ENCODE measurements at places on chromosomes 2 and 18.

GRCh38 chr2:241771286-241772062, 5.1 kb upstream of the GAL3ST2 start:
- DNase-seq, result no peak

- DNase-seq, result no peak
These were observed 19.8 kb downstream of the SPIRE1 start for GRCh38 chr18:12637901-12638643.

GRCh38 chr18:23438608-23439366, 14.3 kb upstream of the RIOK3 start:
- DNase-seq, result no peak

DNA sequence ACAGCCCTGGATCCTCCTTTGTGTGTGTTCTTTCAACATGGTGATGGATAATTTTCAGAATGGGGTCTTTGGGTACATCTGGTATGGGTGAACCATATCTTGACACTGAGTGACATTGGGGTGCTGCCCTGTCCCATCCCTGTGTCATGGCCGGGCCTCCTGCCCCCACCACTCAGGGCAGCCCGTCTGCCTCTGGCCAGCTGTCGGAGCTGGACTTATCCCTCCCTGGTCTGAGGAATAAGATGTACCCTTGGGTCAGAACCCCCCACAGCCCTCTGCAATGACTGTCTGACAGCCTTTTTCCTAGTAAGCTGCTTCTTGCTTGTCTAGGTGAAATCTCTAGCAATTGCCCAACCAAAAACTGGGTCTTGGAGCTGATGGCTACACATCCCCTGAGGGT, 142.9 kb downstream of the SH3RF3 start:
- DNase-seq, result no peak

GRCh38 chr18:74377776-74378175, 62.1 kb downstream of the C18orf63 start:
- DNase-seq, result no peak

DNA sequence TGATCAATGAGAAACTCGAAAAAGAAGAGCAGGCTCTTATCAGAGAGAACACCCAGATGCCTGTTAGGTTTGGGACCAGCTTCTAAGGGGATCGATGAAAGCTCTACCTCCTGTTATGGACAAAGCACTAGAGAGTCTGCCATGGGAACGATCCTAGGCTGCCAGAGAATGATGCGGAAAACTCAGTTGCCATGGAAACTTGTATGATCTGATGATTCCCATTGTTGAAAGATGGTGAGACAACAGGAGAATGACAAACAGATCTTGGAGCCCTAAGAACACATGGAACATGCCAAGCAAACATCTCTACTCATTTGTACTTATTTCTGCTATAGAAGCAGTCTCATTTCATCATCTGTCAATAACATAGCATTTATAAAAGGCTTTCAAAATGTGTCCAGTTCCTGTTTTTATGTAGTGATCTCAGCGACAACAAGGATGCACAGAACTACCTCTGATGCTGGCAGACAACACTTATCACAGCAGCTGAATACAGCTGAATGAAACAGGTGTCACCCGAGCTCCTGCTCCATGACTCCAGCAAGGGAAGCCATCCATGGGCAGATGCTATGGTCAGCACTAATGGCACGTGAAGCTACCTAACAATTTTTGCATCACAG, 59.6 kb downstream of the NCKAP5 start:
- DNase-seq, result no peak
